ENCODE measurements at places on chromosomes 7 and 10.

DNA sequence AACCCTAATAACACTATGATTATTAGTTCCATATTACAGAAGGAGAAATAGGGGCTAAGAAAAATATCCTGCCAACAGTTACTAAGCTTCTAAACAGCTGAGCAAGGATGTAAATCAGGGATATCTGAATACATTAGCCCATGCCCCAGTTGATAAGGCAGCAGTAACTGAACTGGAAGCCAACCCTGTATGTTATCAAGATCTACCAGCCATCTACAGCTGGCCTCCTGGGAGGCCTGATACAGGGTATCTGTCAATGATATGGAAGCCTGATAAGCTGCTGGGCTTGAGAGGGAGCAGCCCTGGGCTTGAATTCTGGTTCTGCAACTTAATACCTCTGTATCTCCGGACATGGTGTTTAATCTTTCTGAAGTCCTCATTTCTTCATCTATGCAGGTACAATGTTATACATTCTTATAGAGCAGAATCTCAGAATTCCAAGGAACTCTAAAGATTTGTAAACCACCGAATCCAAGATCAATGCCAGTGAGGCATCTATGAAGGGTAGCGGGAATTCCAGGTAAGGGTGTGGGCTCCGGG, 37.9 kb upstream of the AFAP1L2 start:
- peak; percentile 47 for DNase-seq
- H3K4me1 ChIP-seq: peaks cover 6% of the 10 kb centered on the region
- H3K4me3 ChIP-seq: no peak overlapping the region
- H3K36me3 ChIP-seq: peaks cover 1% of the 10 kb centered on the region

- no peak overlapping the region for H3K27ac ChIP-seq
- H3K4me3 ChIP-seq: no peak overlapping the region
- no peaks in the 10 kb centered on the region for H3K36me3 ChIP-seq
- no peaks in the 10 kb centered on the region for H3K4me1 ChIP-seq
- DNase-seq: no peak
- H3K27me3 ChIP-seq: no peaks in the 10 kb centered on the region
Measured at GRCh38 chr7:15837306-15837950, 150.9 kb upstream of the MEOX2 start.

DNA sequence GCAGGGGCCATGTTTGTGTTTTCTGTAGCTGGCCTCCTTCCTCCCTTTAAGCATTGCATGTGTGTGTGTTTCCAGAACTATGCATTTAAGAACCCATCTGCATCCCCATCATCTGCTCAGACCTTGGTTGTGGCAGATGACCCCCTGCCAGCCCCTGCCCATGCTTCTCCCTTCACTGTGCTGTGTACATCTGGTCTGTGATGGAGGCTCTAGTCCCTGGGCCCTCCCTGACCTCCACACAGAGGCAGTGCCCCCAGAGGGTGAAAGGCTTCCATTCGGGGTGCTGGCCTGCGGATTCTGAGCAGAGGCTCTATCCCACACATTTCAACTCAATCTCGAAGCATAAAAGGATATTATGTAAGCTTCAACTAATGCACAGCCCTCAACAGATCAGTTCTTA, 89.4 kb downstream of the TACC2 start:
- H3K27ac ChIP-seq: no peak overlapping the region
- no peaks in the 10 kb centered on the region for H3K4me1 ChIP-seq
- no peak for DNase-seq
- no peak overlapping the region for H3K4me3 ChIP-seq
- H3K36me3 ChIP-seq: no peaks in the 10 kb centered on the region
- H3K27me3 ChIP-seq: no peaks in the 10 kb centered on the region

DNA sequence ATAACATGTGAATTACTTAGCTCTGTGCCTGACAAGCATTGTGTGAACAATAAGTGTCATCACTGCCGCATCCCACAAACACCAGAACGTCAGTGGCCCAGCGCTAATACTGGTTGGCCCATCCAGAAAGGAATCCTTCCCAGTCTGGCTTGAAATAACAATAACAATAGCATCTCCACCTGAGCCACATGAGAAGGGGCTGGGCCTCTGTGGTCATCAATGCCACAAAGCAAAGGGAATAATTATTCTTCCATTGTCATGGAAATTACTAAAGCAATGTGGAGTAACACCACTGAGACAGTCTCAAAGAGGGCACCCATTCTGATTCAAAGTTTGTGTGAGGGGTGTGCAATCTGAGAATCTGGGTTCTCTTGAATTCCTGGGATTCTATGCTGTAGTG, 105.7 kb upstream of the INHBA start:
- no peaks in the 10 kb centered on the region for H3K36me3 ChIP-seq
- no peak for DNase-seq
- peaks cover 2% of the 10 kb centered on the region for H3K27me3 ChIP-seq
- H3K4me1 ChIP-seq: no peaks in the 10 kb centered on the region
- H3K27ac ChIP-seq: no peak overlapping the region

GRCh38 chr10:19663344-19663743, 152.9 kb upstream of the PLXDC2 start:
- H3K27me3 ChIP-seq: no peaks in the 10 kb centered on the region
- DNase-seq: no peak
- no peak overlapping the region for H3K4me3 ChIP-seq
- H3K4me1 ChIP-seq: no peaks in the 10 kb centered on the region

- H3K4me1 ChIP-seq: no peaks in the 10 kb centered on the region
- no peaks in the 10 kb centered on the region for H3K36me3 ChIP-seq
- DNase-seq: no peak
- H3K27ac ChIP-seq: no peak overlapping the region
- no peak overlapping the region for H3K4me3 ChIP-seq
Measured at GRCh38 chr10:127161482-127161881, 34.9 kb downstream of the INSYN2A start.

DNA sequence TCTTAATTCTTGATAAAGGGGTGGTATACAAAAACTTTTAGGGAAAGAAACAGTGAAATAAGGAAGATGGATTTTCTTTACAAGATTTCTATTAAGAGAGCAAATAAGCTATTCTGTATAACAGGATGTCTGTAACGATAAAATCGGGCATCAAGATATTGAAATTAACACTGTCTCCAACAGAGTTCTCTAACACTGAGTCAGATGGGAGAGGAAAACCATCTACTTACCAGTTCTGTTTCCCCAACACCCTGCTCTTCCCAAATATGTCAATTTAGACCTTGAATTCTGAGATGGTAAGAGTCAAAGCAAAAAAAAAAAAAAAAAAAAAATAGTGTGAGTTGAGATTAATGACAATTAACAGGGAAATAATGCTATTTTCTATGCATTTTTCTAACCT, 23.0 kb downstream of the SMURF1 start:
- H3K4me1 ChIP-seq: 0 out of 2 replicates have a peak, but pooled peaks cover 3% of the 10 kb centered on the region
- H3K27me3 ChIP-seq: no peaks in the 10 kb centered on the region
- H3K4me3 ChIP-seq: no peak overlapping the region
- H3K36me3 ChIP-seq: no peaks in the 10 kb centered on the region
- DNase-seq: no peak

DNA sequence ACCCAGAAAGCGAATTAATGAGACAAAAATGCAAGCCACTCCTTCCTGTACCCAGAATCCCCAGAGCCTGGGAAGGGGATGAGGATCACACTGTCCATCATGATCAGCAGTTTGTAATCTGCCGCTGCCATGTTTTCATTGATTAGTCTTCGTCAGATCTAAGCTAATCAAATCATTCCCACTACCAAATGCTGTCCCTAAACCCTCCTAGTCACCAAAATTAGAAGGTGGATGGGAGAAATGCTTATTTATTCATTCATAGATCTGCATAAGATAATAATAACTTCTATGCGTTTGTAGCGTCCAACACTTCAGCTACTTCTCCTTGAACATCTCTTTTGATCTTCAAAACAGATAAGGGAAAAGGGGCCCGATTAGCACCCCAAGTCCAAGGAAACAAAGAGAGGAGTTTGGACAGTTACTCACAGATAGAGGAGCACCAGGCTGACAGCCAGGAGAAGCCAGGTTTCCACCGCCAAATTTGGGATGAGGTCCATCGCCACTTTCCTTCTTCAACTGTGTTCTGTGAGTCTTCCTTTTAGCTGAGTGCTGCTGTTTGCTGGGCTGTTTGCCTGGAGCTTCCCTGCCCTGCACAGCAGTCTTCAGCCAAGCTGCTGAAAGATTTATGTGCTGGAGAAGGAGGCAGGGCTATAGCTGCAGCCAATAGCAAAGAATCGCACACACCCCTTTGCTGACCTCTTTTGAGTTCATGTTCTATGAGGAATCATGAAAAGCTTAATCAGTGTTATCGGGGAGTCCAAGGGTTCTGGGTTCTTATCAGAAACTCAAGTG, at the start of gene CYP3A5:
TSS of gene CYP3A5 (minus strand) at position 597 of the 792 bp plus-strand sequence. CDS start at position 497, 100 bp downstream.
- no peaks in the 10 kb centered on the region for H3K27me3 ChIP-seq
- peak within 1 kb of the TSS; percentile 70 for H3K27ac ChIP-seq
- peaks cover 28% of the 10 kb centered on the region for H3K4me1 ChIP-seq
- H3K4me3 ChIP-seq: peak within 1 kb of the TSS; percentile 3

- peaks cover 23% of the 10 kb centered on the region for H3K4me1 ChIP-seq
- H3K36me3 ChIP-seq: no peaks in the 10 kb centered on the region
- peak overlapping the region; percentile 94 for H3K27ac ChIP-seq
- H3K27me3 ChIP-seq: no peaks in the 10 kb centered on the region
- H3K4me3 ChIP-seq: no peak overlapping the region
Measured at GRCh38 chr10:78975926-78976325, 92.8 kb upstream of the ZMIZ1 start.

GRCh38 chr10:126309228-126309883, 78.9 kb downstream of the ADAM12 start:
- H3K27me3 ChIP-seq: no peaks in the 10 kb centered on the region
- no peaks in the 10 kb centered on the region for H3K36me3 ChIP-seq
- H3K4me3 ChIP-seq: no peak overlapping the region
- no peaks in the 10 kb centered on the region for H3K4me1 ChIP-seq
- DNase-seq: no peak
- no peak overlapping the region for H3K27ac ChIP-seq

DNA sequence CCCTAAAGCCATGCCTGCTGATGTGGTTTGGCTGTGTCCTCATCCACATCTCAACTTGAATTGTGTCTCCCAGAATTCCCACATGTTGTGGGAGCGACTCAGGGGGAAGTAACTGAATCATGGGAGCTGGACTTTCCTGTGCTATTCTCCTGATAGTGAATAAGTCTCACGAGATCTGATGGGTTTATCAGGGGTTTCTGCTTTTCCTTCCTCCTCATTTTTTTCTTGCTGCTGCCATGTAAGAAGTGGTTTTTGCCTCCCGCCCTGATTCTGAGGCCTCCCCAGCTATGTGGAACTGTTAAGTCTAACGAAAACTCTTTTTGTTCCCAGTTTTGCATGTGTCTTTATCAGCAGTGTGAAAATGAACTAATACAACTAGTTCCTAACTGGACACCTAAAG, 11.8 kb downstream of the MACROH2A2 start:
- no peaks in the 10 kb centered on the region for H3K27me3 ChIP-seq
- no peak overlapping the region for H3K4me3 ChIP-seq
- DNase-seq: no peak
- no peak overlapping the region for H3K27ac ChIP-seq

DNA sequence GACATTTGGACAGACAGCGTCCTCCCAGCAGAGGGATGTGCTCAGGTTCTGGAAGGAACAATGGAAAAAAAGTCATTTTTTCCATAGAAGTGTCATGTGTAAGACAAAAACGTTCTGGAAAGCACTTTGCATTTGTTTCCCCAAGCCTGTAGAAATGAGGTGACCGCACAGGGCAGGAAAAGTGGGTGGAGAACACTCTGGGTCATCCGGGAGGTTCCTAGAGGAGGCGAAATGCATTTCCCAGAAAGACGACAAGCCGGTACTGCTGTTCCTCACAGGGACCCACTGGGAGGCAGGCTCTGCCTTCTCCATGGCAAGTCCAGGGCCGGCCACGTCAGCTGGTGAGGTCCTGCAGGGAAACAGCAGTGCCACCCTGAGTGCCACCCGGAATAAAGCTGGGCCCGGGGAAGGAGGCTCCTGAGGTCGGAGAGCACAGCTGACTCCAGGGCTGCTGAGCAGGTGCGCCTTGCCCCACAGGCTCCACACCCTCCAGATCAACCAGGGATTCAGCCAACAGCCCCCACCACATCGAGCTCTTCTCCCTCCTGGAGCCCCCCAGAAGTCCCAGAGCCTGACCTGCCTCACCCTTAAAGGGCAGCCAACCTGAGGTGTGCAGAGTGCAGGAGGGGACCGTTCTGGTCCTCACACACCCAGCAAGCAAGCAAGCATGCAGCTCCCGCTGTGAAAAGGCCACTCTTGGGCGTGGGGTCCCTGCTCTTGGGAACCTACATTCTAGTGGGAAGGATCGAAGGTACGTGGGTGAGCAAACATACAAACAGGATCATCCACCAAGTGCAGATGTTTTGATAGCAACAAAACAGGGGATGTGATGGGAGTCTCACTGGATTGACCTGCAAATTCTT, 28.8 kb upstream of the INPP5A start:
- H3K27me3 ChIP-seq: no peaks in the 10 kb centered on the region
- no peak overlapping the region for H3K27ac ChIP-seq
- H3K4me1 ChIP-seq: no peaks in the 10 kb centered on the region
- no peak overlapping the region for H3K4me3 ChIP-seq
- no peaks in the 10 kb centered on the region for H3K36me3 ChIP-seq

- H3K27ac ChIP-seq: no peak overlapping the region
- no peak for DNase-seq
- no peaks in the 10 kb centered on the region for H3K27me3 ChIP-seq
- H3K4me3 ChIP-seq: no peak overlapping the region
- H3K4me1 ChIP-seq: no peaks in the 10 kb centered on the region
Measured at GRCh38 chr10:115117301-115117700, 24.1 kb downstream of the ATRNL1 start.

GRCh38 chr10:66586897-66587679, 338.7 kb upstream of the LRRTM3 start:
- no peaks in the 10 kb centered on the region for H3K36me3 ChIP-seq
- no peaks in the 10 kb centered on the region for H3K4me1 ChIP-seq
- H3K4me3 ChIP-seq: no peak overlapping the region
- H3K27me3 ChIP-seq: no peaks in the 10 kb centered on the region
- no peak for DNase-seq

- H3K27ac ChIP-seq: no peak overlapping the region
- no peak overlapping the region for H3K4me3 ChIP-seq
- H3K4me1 ChIP-seq: no peaks in the 10 kb centered on the region
- H3K27me3 ChIP-seq: no peaks in the 10 kb centered on the region
Measured at GRCh38 chr10:117801691-117802090, 245.1 kb downstream of the RAB11FIP2 start.

- no peak for DNase-seq
- H3K27me3 ChIP-seq: no peaks in the 10 kb centered on the region
- no peak overlapping the region for H3K4me3 ChIP-seq
- 0 out of 2 replicates have a peak, but pooled peaks cover 1% of the 10 kb centered on the region for H3K36me3 ChIP-seq
Measured at GRCh38 chr7:22129166-22129565, 183.5 kb upstream of the CDCA7L start.
